ENCODE measurements at places on chromosomes 1 and 21. TPM values are rescaled to one million over a fixed set of nuclear protein-coding genes. Genes with fewer than 3 reads are reported as not detected.

AGTRAP gene
- 83.9 TPM for total RNA-seq

MTF2 gene
- total RNA-seq = 18.9 TPM

VASH2 gene
- total RNA-seq = 0.27 TPM

NOS1AP gene
- 0.32 TPM for total RNA-seq

ZNF496 gene
- total RNA-seq = 19.9 TPM

OR14A2 gene
- not detected for total RNA-seq

MXRA8 gene
- 0.32 TPM for total RNA-seq

TLR5 gene
- total RNA-seq = 0.32 TPM

NES gene
- 0.14 TPM for total RNA-seq

ZBTB37 gene
- total RNA-seq = 3.4 TPM

PEX10 gene
- 28.5 TPM for total RNA-seq

ARHGEF16 gene
- 24.1 TPM for total RNA-seq
